Epithelial cell of proximal tubule (primary cell): ENCODE measurements at places on chromosomes 1 and 21. TPM values are rescaled to one million over a fixed set of nuclear protein-coding genes. Genes with fewer than 3 reads are reported as not detected.

E2F2 gene
- total RNA-seq: 4.0 and 6.5 TPM in 2 replicates

APOBEC4 gene
- total RNA-seq: not detected in 2 replicates

GRCh38 chr1:26034504-26035202, 11.3 kb downstream of the SLC30A2 start:
- no peak for DNase-seq

CNST gene
- total RNA-seq: 8.3 and 9.2 TPM in 2 replicates

GRCh38 chr21:45988366-45989347, 7.1 kb downstream of the COL6A1 start:
- no peak for DNase-seq

GRCh38 chr1:204344665-204345355, 14.9 kb downstream of the PLEKHA6 start:
- DNase-seq: no peak

GRCh38 chr1:11828511-11828910, 19.1 kb downstream of the NPPA start:
- no peak for DNase-seq

FAM78B gene
- not detected in 2 replicates for total RNA-seq

GRCh38 chr1:193525917-193526710, 339.7 kb upstream of the B3GALT2 start:
- DNase-seq: no peak

GNAT2 gene
- total RNA-seq: 0.58 TPM in 1 of 2 replicates, not detected in the other

WDTC1 gene
- 15.0 and 24.7 TPM in 2 replicates for total RNA-seq

DNA sequence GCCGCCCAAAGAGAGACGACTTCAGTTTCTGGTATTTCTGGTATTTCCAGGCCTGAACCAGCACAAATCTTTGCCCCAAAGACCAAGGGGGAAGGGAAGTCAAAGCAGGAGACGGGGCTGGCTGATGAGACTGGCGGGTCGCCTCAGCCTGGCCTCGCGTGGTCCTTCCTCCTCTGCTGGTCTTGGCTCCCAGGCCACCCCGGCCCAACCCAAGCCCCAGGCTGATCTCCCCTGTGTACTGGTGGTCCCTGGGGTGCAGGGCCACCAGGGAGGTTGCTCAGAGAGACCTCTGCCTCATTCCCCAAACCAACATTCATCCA, 19.9 kb downstream of the WNT4 start:
- no peak for DNase-seq

GRCh38 chr21:43004926-43005325, 30.6 kb downstream of the PKNOX1 start:
- no peak for DNase-seq

CHIT1 gene
- total RNA-seq: not detected in 2 replicates
